Esophagus squamous epithelium (tissue), 5 donors: ENCODE measurements at places on chromosomes 2 and 18.

GRCh38 chr2:36367486-36367885, 11.9 kb downstream of the CRIM1 start:
- no peak for DNase-seq

- DNase-seq = no peak
Observed at GRCh38 chr2:176650104-176650837, 381.0 kb downstream of the MTX2 start.

DNA sequence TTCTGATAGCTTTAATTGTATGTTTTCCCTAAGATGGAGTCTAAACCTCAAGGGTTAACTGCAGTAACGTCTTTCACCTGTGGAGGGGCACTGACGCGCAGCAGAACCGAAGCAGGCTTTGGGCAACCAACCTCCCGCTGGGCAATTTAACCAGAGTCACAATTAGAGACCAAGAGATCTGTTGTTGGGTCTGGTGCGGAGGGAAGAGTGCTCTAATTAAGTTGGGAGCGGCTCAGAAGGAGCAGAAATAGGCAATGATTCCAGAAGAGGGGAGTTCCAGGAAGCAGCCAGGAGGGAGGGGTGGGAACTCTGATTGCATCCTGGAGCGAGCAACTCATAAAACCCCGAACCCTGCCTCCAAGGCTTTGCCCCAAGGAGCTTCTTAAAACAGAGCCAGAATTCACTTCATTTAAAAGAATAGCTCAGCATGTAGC, 245.8 kb downstream of the PAX3 start:
- no peak for DNase-seq

GRCh38 chr18:40447820-40448219, 1507.2 kb upstream of the PIK3C3 start:
- no peak for DNase-seq

DNA sequence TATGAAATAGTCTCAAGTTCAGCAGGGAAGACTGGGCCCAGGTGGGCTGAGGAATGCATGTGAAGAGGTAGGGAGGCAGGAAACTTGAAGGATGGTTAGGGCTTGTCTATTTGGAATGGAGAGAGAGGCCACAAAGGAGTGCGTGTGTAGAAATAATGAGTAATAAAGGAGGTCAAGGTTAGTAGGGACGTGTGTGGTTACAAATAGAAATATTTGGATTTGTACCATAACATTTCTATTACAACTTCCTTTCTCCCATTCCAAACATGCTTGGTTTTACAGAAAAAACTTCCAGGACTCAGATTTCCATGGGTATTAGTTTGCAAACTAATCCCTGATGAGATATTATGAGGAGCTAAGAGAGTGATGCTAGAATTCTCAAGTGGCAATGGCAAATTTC, 280.6 kb downstream of the NCKAP5 start:
- DNase-seq = no peak

DNA sequence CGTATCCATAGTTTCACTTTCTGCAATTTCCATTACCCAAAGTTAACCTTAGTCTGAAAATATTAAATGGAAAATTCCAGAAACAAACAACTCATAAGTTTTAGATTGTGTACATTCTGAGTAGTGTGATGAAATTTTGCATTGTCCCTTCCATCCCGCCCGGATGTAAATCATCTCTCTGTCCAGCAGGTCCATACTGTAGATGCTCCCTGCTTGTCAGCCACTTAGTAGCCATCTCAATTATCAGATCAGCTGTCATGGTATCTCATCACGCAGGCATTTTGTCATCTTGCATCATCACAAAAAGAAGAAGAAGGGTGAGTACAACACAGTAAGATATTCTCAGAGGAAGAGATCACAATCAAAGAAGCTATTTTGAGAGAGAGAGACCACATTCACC, 185.0 kb upstream of the STK17B start:
- no peak for DNase-seq

GRCh38 chr2:205460217-205460616, 222.1 kb upstream of the NRP2 start:
- DNase-seq = no peak

GRCh38 chr2:44679584-44679983, 261.9 kb upstream of the SIX3 start:
- no peak for DNase-seq

DNA sequence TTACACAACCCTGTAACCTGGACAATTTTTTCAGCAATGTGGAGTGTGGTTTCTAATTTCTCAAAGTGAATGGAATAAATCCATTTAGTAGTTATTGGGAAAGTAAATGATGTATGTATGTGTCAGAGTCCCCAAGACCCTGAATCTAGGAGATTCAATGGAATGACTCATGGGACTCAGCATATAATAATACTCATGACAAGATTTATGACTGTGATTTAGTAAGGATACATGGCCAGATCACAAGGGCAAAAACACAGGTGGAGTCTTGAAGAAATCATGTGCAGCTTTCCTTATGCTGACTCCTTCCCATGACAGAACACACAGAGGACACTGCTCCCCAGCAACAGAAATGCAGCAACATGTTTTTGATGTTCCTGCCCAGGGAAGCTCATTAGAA, 1877.7 kb upstream of the LRRTM1 start:
- no peak for DNase-seq

GRCh38 chr2:43302182-43302960, 76.0 kb upstream of the ZFP36L2 start:
- no peak for DNase-seq

- DNase-seq = no peak
Observed at GRCh38 chr2:130287656-130288026, 55.1 kb upstream of the IMP4 start.

DNA sequence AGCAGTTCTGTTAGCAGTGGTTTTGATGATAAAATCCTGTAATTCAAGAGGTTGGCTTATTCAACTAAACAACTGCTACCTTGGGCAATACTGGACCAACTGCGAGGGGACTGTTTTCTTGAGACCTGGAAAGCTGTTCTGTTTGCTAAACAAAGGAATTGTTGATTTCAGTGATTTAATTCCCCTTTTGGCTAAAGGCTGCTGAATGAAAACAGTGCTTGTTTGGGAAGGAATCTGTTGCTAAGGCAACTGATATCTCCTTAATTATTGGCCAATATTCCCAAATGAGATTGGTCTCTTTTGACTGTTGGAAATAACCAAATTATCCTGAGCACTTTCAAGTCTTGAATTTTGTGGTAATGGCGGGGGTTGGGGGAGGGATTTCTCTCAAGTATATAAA, 136.8 kb downstream of the CAMKMT start:
- no peak for DNase-seq

DNA sequence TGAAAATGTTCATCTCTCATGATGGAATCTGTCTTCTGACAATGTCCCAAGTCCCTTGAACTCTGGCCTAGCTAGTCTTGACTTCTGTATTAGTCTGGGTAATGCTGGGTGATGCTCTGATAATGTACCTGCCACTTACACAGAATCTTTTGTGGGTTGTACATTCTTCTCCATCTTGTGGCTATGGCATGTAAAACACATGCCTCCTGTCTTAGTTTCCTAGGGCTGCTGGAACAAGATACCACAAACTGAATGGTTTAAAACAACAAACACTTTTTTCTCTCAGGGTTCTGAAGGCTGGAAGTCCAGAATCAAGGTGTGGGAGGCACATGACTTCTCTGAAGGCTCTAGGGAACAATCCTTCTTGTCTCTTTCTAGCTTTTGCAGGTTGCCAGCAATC, 57.1 kb downstream of the RAPGEF4 start:
- no peak for DNase-seq

DNA sequence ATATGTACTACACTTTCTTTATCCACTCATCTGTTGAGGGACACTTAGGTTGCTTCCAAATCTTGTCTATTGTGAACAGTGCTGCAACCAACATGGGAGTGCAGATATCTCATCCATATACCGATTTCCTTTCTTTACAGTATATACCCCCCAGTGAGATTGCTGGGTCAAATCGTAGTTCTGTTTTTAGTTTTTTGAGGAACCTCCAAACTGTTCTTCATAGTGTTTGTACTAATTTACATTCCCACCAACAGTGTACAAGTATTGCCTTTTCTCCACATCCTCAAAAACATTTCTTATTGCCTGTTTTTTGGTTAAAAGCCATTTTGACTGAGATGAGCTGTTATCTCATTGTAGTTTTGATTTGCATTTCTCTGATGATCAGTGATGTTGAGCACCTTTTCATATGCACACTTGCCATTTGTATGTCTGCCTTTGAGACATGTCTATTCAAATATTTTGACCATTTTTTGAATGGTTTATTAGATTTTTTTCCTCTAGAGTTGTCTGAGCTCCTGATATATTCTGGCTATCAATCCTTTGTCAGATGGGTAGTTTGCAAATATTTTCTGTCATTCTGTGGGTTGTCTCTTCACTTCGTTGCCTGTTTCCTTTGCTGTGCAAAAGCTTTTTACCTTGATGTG, 12.2 kb downstream of the PLEK start:
- DNase-seq = no peak
